ENCODE measurements at places on chromosomes 5 and 9. TPM values are rescaled to one million over a fixed set of nuclear protein-coding genes. Genes with fewer than 3 reads are reported as not detected.

The BTNL9 gene
- 0.25 TPM for total RNA-seq

The NRG2 gene
- 0.47 TPM for total RNA-seq

DNA sequence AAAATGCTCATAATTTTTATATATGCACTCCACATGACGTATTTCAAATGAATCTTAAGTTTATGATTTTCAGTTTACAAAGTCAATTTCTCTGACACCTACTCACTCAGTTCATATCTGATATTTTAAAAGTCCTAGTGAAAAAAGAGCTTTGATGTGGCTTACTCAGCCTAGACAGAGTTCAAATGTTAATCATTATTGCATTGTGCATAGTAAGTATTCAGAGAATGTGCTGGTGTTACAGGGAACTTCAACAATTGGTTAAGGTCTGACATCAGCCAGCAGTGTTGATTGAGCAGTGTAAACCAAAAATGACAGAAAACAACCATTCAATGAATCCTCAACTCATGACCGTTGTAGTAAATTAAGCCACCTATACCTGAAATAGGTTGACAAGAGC lies 147.2 kb upstream of the LHFPL2 start:
- H3K4me3 ChIP-seq: no peak overlapping the region
- H3K27ac ChIP-seq: no peak overlapping the region
- no peak for DNase-seq
- peaks cover 6% of the 10 kb centered on the region for H3K36me3 ChIP-seq
- no peaks in the 10 kb centered on the region for H3K27me3 ChIP-seq

DNA sequence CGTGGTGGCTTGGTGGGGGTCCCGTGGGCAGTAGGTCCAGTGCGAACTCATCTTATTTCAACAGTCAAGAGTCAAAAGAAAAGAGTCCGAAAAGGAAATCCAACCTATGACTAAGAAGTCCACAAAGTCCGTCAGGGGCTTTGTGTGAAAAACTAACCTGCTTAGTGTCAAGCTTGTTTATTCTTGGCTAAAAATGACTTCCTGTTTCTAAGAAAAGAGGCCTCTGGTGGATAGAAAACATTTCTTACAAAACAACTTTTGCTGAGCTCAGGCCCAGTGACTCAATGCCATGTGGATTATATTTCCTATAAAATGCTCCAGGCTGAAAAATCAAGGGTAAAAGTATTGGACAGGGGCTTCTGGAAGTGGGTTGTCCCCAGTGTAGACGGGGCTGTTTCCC lies 105.9 kb downstream of the GADD45G start:
- no peaks in the 10 kb centered on the region for H3K27me3 ChIP-seq
- no peak for DNase-seq
- no peak overlapping the region for H3K27ac ChIP-seq
- H3K4me1 ChIP-seq: peaks cover 16% of the 10 kb centered on the region
- no peak overlapping the region for H3K4me3 ChIP-seq

DNA sequence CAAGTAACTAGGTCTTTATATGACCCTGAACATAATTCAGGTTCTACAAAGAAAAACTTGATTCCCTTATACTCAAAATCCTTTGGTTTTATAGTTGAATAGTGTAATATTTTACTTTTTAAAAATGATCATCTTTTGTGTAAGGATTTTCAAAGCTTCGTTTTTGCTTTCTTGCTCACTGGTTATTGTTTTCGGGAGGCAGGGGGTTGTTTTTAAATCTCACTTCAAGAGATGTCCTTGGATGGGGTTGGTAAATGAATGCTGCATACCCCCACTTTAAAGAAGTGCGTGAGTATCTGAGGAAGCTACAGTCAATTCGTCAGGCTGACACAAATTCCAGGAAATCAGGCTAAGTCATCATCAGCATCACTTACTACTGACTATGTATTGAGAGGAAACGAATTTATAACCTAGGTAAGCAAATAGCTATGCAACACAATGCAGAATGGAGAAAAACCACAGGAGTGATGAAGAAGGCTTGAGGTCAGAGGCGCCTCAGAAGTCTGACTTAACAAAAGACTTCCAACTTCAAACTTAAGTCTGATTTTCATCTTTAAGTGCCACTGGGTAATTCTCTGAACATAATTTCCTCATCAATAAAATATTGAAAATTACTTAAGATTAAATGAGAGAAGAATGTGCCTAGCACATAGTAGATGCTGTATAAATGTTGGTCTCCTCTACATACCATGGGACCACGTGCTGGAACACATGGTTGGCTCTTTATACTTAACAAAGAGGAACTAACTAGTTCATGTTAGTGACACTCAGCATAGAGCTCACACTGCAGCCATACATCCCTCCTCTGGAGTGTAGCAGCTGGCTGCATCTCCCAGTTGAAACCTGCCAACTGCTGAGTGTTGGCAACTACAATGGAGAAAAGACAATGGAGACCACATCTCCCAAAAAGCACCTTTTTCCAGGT lies 106.0 kb upstream of the KIF2A start:
- DNase-seq: no peak
- no peak overlapping the region for H3K27ac ChIP-seq
- no peaks in the 10 kb centered on the region for H3K36me3 ChIP-seq
- H3K4me1 ChIP-seq: no peaks in the 10 kb centered on the region

GRCh38 chr9:121156263-121156731 lies 45.4 kb downstream of the RAB14 start:
- H3K27me3 ChIP-seq: no peaks in the 10 kb centered on the region
- peaks cover 8% of the 10 kb centered on the region for H3K36me3 ChIP-seq
- DNase-seq: no peak
- H3K4me3 ChIP-seq: no peak overlapping the region
- H3K4me1 ChIP-seq: peaks cover 60% of the 10 kb centered on the region

The PLAC8L1 gene
- 2.3 TPM for total RNA-seq

All from naive thymus-derived CD8-positive, alpha-beta T cell (primary cell).